ENCODE measurements at places on chromosomes 3 and 15.
A peak's percentile ranks its signal among the peaks of the same experiment; 100 is the strongest.

GRCh38 chr3:13235897-13236296, 162.7 kb upstream of the IQSEC1 start:
- no peak for DNase-seq

DNA sequence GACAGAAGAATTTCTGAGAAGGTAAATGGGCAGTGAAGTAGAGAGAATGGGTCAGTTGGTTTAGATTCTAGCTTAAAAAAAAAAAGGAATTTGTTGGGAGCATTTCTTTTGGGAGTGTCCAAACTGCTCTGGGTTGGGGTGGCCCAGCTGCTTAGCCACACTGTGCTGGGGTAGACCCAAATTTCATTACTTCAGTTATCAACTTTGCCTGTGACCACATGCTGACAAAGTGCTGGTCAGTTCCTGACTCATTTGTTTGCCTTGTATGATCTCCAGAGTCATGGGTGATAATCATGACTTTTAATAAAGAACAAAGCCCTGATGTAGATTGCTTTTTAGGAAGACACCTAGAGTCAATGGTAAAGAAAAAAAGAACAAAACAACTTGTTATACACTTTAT, 121.5 kb upstream of the FGF7 start:
- DNase-seq = no peak

GRCh38 chr3:62070891-62071290, 302.5 kb downstream of the FEZF2 start:
- DNase-seq = no peak

DNA sequence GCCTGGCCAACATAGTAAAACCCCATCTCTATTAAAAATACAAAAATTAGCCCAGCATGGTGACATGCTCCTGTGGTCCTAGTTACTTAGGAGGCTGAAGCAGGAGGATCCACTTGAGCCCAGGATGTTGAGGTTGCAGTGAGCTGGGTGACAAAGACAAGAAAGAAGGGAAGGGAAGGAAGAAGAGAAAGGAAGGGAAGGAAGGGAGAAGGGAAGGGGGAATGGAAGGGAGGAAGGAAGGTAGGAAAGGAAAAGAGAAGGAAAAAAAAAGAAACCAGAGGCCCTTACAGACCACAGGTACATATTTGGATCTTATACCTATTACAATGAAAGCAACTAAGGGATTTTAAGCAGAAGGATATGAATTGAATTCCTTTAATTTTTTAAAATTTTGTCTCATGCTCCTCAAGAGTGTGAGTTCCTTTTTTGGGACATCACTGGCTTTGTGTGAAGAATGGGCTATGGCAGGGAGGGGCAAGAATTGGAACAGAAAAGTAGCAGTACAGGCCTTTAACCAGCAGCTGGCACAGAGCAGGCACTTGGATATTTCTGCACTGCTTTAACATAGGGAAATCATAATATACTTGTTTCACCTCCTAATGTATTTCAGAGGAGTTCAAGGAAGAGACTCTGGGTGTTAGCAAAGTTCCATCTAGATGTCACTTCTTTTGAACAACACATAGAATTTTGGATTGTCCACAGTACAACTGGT, 7.9 kb downstream of the RAB27A start:
- DNase-seq = no peak

DNA sequence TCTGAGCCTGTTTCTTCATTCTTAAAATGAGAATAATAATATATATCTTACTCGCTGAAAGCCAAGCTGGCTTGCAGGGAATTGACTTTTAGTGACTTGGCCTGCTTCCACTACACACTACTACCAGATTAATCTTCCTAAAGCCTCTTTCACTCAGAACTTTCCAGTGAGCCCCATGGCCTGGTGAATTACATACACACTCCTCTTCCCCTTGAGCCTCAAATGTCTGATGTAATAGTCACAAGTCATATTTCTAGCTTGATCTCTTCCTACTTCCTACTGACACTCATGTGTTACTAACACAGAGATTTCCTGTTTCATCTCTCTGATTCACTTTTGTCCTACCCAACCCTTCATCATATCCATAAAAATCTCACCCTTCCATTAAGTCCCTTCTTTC, 82.7 kb upstream of the SOX2 start:
- DNase-seq = no peak

DNA sequence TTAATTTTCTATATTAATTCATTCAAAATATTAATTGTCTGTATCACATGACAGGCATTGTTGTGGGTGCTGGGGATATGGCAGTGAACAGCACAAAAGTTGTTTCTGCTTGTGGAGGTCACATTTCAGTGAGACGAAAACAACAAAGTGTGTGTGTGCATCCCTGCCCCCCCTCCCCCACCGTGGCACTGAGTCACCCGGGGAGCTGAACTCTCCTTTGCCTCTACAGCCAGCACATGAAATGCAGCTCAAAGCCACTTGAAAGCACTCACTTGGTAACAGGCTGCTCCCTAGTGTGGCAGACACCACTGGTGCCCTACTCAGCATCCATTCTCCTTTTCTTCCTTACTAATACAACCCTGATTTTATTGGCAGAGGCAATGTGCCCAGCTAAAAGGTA, 16.9 kb upstream of the SCAMP5 start:
- peak; percentile 23 for DNase-seq

GRCh38 chr15:66774001-66774814, 72.2 kb downstream of the SMAD6 start:
- peak; percentile 29 for DNase-seq

GRCh38 chr3:197667968-197668367, 68.7 kb downstream of the RUBCN start:
- no peak for DNase-seq

- DNase-seq = no peak
Observed at GRCh38 chr3:113455446-113455845, 14.2 kb upstream of the CFAP44 start.

DNA sequence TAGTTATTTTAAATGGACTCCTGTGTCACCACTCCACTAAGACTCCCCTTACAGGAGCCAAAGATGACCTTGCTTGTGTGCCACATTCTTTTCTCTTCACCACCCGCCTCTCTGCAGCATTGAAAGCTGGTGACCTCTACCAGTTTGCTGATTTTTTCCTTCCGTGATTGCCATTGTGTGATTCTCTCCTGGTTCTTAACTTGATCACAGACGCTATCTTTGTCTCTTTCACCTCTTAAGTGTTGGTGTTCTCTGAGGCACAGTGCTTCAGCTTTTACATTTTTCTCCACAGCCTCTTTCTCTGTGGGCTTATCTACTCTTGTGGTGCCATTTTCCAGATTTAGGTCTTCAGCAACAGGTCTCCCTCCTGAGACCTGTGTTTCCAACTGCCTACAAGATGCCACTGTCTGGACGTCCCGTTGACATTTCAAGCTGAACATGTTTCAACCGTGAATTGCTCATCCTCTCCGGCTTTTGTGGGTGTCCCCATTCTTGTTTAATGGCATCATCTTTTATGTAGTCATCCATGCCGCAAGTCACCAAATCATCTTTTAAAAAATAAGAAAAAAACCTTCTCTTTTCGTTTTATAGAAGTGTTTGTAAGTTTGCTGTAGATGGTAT, 26.5 kb downstream of the IQGAP1 start:
- DNase-seq = no peak

DNA sequence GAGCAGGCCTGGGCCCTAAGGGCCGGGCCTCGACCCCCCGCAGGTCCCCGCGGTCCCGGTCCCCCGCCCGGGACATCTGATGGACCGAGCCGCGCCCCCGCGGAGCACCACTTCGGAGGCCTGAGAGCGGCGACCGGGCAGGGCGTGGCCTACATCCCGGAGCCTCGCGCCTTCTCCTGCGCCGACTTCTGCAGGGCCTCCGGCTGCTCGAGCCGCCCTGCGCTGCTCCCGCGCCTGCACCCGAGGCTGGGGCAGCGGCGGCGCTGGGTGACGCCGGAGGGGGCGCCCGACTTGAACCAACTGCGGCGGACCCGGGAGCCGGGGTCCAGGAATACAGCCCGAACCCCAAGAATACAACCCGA, 14.9 kb upstream of the GP9 start:
- no peak for DNase-seq

DNA sequence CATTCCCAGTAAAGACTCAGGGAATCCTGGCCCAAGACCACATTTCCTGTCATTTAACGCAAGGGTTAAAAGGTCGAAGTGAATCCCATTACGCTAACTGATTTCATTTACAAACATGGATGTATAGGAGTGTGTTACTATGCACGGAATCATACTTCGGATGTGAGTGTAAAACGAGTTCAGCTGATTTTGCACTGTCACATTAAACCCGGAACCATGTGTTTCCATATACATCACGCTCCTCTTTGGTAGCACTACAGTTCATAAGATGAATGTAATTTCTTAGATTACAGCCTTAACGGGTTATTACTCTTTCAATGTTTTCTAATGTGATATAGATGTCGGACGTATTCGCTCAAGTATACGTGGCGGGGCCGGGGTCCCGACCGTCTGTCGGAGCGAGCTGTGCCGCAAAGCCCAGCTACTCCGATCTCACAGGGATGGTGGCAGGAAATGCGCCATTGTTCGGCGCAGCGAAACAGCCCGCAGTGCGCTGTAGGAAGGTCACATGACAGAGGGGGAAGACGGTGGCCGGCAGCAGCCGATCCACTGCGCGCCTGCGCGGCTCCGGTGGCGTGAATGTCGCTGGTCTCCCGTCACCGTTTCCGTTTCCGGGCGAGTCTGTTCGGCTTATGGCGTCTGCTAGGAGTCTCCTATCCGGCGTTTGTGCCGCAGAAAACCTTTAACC, 97.3 kb downstream of the NPAP1 start:
- peak; percentile 10 for DNase-seq

GRCh38 chr3:45106874-45107273, 39.3 kb downstream of the CDCP1 start:
- no peak for DNase-seq

DNA sequence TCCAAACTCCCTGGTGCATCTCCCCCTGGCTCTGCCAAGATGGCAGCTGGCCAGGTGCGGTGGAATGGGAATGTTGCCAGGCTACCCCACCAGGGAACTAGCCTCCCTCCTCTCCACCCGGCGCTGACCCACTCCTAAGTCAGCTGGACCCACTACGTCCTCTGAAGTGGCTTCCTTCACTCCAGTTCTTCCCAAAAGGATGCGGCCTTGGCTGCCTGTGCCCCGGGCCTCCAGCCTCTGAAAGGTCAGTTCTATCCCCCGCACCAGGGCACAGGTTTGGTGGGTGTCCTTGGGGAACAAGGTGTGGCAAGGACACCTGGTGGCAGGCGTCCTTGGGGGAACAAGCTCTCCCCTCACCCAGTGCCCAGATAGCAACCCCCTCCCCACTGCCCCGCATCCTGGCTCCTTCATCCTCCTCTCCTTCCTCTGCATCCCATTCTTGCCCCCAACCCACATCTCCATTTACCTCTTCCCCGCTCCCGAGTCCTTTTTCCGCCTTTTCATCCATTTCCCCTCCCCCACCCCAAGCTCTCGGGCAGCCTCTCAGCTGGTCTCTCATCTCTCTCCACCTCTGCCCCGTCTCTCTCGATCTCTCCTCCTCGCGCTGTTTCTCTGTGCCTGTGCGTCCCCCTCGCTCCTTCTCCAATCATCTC, 54.0 kb downstream of the LHFPL4 start:
- no peak for DNase-seq

- no peak for DNase-seq
Observed at GRCh38 chr3:160949460-160949859, 155.7 kb downstream of the B3GALNT1 start.

DNA sequence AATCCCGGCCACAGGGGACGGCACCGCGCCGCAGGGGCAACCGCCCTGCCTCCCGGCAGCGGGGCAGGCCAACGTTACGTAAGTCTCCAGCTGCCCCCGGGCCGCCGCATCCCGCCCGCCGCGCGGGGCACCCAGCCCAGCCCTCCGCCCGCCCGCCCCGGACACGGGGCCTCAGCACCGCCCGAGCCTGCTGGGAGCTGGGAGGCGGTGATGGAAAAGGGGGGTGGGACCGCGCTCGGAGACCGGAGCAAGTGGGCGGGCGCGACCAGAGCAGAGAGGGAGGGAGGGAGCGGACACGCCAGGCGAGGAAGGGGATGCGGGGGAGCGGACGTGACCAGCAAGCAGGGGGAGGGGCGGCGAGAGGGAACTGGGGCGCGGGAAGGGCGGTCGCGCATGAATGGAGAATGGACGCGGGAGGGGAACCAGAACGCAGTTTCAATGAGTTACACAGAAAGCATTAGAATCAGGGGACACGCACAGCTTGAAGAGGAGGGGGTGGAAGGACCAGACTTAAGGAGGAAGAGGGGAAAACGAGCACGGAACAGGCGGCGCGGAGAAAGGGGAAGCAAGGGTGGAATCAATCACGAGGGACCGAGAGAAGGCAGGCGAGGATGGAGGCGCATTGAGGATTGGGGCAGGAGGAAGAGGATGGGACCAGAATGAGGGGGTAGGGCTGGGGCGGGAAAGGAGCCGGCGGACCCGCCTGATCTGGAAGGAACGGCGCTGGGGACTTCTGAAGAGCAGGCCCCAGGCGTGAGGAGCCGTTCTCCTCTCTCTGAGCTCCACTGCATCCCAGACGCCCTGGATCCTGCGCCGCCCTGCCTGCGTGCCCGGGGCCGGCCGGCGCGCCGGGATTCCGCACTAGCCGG, 559 bp downstream of the PKM start:
- DNase-seq = peak; percentile 72

- DNase-seq = no peak
Observed at GRCh38 chr15:77070180-77070494, 772 bp downstream of the TSPAN3 start.
